ENCODE measurements at places on chromosomes 2 and 18.
A peak's percentile ranks its signal among the peaks of the same experiment; 100 is the strongest.

DNA sequence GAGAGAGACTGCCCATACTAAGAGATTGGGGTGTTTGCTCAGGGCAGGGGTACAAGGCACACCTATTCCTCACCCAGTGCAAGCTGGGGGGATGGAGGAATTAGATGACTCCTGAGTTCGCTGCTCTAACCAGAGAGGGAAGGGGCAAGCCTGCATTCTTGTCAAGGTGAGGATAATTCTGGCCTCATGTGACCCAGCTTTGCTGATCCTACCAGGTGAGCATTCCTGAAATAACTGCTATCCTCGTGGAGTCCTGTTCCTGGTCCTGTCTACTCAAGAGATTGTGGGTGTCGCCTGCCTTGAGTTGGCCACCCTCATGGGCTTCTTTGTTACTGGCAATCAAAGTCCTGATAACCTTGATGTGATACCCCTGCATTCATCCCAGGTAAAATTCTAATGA, 206.0 kb downstream of the SPP2 start:
- DNase-seq: no peak

DNA sequence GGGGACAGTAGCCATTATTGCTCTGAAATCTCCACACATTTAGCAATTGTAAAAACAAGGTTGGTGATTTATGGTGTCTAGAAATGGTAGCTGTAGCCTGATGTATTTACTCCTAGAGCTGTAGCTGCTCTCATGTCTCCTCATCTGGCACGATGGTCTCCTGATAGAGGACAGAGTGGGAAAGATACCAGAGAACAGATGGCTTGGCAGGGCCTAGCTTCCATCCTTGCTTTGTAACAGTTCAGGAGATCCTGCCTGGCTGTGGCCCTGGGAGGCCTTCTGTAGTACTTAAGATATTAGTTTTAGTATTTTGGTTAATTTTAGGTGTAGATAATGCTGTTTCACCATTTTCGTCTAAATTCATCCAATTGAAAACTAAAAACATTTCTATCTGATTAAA, 6.7 kb downstream of the ATG16L1 start:
- no peak for DNase-seq

DNA sequence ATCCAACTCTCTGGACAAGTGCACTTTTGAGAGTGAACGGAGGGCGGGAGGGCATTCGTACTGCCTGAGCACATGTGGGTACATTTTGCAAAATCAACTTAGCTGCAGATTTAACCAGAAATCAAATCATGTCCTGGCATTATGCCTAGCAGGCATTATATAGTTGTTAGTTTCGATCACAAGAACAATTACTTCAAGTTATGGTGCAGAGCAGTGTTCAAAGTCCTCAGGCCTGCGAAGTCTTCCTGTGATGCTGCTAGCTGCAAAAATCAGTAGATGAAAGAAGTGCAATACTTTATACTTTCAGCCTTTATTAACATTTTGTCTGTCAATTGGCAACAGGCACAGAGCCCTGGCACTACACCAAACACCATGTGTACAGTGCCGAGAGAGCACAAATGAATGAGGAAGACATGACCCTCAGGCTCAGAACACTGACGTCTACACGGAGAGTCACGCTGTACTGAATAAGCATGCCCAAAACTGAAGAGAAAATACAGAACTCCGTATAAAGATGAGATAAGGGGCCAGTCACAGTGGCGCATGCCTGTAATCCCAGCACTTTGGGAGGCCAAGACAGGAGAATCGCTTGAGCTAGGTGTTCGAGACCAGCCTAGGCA, 92.1 kb upstream of the CREB1 start:
- no peak for DNase-seq

DNA sequence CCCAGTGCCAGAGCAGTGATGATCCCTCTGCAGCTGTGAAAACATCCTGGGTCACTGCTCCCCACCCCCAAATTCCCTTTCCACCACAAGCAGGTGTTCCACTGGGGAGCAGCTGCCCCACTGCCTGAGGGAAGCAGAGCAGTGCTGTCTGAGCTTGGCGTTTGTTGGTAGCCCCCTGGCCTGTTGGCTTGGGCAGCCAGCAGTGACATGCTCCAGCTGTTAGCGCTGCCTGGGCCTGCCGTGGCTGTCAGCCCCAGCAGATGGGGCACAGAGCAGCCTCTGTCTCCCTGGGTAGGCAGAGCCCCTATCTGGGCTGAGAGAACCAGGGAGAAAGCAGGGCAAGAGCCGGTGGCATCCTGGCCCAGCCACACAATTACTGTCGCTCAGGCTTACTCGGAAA, 247.7 kb downstream of the GLI2 start:
- no peak for DNase-seq

GRCh38 chr18:14768241-14768640, 20.3 kb downstream of the ANKRD30B start:
- DNase-seq: no peak

GRCh38 chr2:129908721-129909373, 70.6 kb upstream of the RAB6C start:
- no peak for DNase-seq

- DNase-seq: no peak
Observed at GRCh38 chr2:197071213-197071612, 144.7 kb upstream of the PGAP1 start.

- DNase-seq: no peak
Observed at GRCh38 chr2:172859581-172860335, 124.1 kb downstream of the RAPGEF4 start.

DNA sequence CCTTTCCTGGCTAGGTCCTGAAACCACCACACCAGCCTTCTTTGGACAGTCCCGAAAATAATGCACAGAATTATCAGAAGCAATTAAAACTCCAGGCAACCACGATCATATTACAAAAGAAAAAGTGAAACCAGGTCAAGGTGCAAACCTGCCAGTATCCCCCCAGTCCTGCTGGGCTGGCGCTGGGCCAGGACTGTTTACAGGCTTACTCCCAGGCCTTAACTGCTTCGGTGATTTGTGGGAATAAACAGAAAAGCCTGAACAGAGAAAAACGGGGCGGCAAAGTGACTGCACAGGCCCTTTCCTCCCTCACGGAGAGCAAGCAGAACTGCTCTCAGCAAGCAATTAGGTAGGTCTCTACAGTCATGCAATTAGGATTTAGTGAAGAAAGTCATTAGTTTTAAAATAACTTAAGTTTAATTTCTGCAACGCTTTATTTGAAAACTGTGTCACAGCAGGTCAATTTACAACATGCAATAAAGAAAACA, 1.3 kb downstream of the HDAC4 start:
- DNase-seq: no peak

GRCh38 chr2:15243762-15244161, 317.4 kb downstream of the NBAS start:
- DNase-seq: no peak

- no peak for DNase-seq
Observed at GRCh38 chr2:25606892-25607291, 66.5 kb downstream of the DTNB start.

DNA sequence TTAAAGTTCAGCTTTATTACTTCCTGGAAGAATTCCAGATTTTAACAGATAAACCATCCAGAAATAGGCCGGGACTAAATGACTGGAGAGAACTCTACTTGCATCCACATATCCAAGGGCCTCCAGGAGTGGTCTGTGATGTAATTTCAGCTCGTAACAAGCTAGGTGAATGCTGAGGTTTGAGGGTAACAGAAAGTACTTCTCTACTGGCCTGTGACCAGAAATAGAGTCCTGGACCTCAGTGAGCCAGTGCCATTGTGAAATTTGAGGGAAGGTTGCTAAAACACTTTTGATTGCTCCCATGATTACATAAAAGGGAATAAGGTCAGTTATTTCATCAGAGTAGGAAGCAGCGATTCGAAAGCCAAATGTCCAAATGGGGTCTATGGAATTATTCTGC, 158.1 kb downstream of the DOCK10 start:
- no peak for DNase-seq

DNA sequence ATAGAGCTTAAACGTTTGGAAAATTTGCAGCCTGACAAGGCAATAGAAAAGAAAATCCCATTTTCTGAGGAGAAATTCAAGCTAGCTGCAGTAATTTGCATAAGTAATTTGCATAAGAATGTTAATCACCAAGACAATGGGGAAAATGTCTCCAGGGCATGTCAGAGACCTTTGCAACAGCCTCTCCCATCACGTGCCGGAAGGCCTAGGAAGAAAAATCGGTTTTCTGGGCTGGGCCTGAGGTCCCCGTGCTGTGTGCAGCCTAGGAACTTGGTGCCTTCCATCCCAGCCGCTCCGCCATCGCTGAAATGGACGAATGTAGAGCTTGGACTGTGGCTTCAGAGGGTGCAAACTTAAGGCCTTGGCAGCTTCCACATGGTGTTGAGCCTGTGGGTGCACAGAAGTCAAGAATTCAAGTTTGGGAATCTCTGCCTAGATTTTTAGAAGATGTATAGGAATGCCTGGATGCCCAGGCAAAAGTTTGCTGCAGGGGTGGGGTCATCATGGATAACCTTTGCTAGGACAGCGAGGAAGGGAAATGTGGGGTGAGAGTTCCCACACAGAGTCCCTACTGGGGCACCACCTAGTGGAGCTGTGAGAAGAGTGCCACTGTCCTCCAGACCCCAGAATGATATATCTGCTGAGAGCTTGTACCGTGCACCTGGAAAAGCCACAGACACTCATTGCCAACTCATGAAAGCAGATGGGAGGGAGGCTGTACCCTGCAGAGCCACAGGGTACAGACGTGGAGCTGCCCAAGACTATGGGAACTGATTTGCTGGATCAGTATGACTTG, 164.6 kb downstream of the GULP1 start:
- no peak for DNase-seq

GRCh38 chr2:233101141-233101540, 41.0 kb downstream of the INPP5D start:
- DNase-seq: no peak

DNA sequence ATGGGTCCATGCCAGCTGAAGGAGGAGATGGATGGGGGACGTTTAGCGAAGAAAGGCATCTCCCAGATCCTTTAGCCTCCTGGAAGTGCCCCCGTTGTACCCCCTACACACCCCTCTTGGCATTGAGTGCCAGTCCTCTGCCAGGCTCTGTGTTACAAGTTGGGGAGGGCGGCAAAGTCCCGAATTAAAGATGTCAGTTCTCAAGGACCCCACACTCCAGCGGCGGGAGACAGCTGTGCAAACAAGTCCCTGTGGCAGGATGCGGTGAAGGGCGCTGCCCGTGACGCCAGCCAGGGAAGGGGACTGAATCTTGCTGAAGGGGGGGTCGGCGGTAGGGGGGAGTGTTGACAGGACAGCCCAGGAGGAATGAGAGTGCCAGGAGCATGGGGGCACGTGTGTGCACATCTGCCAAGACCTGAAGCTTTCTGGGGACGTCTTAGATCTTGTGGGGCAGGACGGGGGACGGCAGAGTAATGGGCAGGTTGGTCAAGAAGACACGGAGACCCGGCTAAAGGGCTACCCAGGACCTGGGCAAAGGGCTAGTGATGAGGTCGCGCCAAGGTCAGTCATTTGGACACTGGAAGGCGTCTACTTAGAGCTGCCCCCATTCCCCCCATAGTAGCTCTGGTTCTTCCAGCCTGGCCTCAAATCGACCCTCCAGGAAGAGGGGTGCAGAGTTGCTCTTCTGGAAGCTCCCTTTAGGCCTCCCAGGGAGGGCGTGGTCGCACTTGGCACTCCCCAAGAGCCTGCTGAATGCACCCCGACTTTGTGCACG, 2.8 kb upstream of the CTDSP1 start:
- peak; percentile 62 for DNase-seq

DNA sequence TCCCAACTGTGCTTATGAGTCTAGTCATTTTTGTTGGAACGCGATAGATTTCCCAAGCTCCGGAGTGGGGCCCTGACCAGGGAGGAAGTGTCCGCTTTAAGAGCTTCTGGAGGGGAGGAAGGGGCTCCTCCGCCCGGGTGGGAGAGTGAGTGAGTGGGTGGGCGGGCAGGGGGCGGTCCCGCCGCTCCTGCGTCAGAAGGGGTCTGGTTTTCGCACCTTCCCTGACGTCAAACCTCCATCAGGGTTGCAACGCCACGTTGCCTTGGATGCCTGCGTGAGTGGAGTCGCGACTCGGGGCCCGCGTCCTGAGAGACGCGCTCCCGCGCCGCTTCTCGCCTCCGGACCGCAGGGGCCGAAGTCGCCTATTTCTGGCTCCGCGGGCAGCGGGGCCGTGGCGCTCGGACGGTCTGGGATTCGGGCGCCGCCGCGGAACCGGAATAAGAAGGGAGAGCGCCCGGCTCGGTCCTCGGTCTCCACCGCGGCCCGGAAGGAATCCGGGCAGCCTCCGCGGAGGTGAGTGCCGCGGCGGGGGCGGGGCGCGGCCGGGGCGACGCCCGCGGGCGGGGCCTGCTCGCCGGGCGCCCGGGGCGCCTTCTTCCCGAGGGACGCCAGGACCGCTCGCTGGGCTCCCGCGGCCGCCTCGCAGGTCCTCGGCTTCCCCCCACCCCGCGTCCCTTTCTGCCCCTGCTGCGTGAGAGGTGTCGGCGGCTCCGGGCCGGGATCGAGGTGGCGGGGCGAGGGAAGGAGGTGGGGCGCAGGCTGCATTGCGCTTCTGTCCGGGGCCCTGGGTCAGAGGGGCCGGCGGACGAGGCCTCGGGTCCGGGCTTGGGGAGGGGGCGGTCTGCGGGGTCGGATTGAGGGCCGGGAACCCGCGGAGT, at the start of gene ZDBF2:
TSS of gene ZDBF2 (plus strand) at position 230 of the 878 bp plus-strand sequence. CDS start 7,187 bp downstream, outside the sequence.
- DNase-seq: peak; percentile 23

All from activated CD8-positive, alpha-beta memory T cell treated with anti-CD3 and anti-CD28 coated beads for 1 hour (primary cell).